Activated CD8-positive, alpha-beta memory T cell treated with anti-CD3 and anti-CD28 coated beads for 4 hours (primary cell): ENCODE measurements at places on chromosomes 6 and 20.

DNA sequence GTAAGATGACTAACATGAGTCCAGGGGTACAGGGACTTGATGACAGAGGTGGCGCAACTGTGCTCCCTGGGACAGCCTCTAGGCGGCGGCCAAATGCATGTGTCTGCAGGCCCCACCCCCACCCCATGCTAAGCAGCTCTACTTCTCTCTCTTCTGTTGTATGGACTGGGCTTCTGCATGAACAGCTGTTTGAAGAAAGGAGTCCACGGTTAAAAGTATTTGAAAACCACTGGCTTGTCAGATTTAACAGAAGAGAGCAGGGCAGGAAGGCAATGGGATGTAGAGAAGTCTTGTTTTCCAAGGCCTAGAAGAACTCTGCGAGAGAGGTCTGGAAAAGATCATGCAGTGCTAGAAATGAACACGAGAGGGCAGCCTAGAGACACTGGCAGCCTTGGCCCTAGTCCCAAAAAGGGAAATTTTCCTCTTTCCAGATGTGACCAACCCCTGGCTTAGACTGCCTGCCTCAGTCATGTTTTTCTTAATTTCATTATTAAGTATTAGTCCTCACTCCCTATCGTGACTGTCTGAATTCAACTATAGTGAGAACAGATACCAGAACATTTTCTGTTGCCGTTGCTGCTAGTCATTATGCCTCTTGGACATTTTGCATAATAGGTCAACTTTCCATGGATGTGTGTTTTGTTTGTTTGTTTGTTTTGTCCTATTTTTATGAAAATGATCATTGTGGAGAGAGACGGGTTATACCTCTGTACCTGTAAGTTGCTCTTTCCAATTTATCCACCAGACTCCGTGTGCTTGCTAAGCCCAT, 265.0 kb downstream of the ADGRG6 start:
- DNase-seq, result peak; percentile 13

DNA sequence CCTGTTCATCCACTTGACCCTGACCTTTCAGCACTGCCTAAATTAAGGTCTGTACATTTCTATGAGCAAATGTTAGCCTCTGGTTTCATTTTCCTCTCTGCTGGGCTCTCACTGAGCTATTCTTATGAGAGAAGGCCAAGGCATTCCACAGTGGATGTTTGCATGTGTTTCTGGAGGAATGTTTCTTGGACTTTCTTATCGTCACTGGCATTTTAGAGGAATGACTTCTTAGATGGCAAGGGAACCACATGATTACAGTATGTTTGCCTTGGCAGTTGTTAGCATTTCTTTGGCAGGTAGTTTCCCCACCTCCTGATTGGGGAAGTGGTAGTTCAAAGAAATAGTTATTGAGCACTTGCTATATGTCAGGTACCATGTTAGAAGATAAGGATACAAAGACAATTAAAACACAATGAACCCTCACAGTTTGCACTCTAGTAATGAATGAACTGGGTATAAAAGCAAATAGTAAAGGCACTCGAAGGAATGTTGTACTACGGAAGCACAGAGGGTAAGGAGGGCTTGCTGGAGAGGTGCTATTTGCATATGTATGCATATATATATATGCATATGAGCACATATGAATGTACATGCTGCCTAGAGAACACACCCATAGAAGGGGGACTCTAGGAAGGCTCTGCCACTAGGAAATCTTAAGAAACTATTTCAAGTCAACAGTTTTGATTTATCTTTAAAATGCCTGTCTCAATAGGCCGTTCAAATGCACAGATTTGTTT, 307.4 kb downstream of the EYA4 start:
- DNase-seq, result no peak

GRCh38 chr6:26372308-26373144, 7.5 kb downstream of the BTN3A2 start:
- DNase-seq, result no peak

- DNase-seq, result no peak
Measured at GRCh38 chr6:129105035-129105434, 222.1 kb downstream of the LAMA2 start.

- no peak for DNase-seq
Measured at GRCh38 chr6:39815356-39815755, 23.2 kb downstream of the DAAM2 start.

GRCh38 chr6:78598966-78599365, 268.4 kb upstream of the IRAK1BP1 start:
- no peak for DNase-seq

DNA sequence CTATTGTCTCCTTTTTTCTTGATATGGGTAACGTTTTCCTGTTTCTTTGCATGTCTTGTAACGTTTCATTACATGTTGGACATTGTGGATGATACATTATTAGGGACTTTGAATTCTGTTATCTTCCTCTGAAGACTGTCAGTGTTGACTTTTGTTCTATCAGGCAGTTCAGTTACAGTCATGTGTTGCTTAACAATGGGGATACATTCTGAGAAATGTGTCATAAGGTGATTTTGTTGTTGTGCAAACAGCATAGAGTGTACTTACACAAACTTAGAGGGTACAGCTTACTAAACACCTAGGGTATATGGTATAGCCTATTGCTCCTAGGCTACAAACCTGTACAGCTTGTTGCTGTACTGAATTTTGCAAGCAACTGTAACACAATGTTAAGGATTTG, 64.7 kb downstream of the AK9 start:
- DNase-seq, result no peak
